ENCODE measurements at places on chromosomes 1 and 21.
A peak's percentile ranks its signal among the peaks of the same experiment; 100 is the strongest.

DNA sequence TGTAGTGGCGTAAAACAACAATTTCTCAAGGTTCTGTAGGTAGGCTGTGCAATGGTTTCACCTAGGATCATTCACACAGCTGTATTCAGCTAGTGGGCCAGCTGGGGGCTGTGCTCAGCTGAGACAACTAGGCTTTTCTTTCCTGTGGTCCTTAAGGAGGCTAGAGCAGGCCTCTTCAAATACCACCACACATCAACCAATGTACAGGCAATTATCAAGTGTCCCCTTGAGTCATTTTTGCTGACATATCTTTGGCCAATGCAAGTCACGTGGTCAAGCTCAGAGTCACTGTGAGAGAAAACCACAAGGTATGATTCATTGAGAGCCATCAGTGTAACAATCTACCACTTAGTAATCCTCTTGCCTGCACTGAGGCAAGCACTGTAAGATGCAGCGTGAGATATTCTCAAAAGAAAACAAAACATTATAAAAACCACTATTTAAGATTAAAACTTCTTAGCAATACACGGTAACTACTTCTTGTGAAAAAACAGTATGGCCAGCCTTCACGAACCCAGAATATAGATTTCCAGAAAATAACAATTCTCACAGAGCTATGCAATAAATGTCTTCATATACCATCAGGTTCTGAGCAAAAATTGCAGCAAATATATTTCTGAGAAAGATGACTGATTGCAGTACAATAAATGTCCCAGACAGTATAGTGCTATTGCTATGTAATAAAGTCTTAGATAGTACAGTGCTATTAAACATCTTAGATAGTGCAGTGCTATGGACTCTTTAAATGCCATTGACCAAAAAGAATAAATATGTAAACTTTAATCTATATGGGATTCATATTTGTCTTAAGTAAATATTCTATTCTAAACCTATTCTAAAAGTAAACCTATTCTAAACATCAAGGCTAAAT is 55.3 kb downstream of the NME7 start:
- H3K4me3 ChIP-seq, result no peak overlapping the region
- H3K36me3 ChIP-seq, result peaks cover 5% of the 10 kb centered on the region
- no peaks in the 10 kb centered on the region for H3K27me3 ChIP-seq
- DNase-seq, result peak; percentile 71
- no peak overlapping the region for H3K27ac ChIP-seq

DNA sequence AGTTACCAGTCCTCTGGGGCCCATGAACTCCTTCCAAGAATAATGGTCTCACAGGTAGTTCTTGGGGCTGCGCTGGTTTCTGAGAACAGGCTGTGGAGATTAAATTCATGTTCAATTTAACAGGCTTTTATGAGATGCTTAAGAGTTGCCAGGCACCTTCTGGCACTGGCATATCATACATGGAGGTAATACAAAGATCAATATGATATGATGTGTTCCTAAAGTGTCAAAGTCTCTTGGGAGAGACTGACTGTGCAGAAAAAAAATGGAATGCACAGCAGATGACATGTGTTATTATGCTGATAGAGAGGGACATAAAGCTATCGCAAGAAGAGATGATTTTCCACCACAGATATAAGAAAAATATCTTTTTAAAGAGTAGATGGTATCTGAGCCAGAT is 6.8 kb downstream of the CYP2J2 start:
- no peak for DNase-seq
- H3K27ac ChIP-seq, result no peak overlapping the region
- H3K4me1 ChIP-seq, result no peaks in the 10 kb centered on the region
- H3K4me3 ChIP-seq, result no peak overlapping the region
- H3K27me3 ChIP-seq, result no peaks in the 10 kb centered on the region

DNA sequence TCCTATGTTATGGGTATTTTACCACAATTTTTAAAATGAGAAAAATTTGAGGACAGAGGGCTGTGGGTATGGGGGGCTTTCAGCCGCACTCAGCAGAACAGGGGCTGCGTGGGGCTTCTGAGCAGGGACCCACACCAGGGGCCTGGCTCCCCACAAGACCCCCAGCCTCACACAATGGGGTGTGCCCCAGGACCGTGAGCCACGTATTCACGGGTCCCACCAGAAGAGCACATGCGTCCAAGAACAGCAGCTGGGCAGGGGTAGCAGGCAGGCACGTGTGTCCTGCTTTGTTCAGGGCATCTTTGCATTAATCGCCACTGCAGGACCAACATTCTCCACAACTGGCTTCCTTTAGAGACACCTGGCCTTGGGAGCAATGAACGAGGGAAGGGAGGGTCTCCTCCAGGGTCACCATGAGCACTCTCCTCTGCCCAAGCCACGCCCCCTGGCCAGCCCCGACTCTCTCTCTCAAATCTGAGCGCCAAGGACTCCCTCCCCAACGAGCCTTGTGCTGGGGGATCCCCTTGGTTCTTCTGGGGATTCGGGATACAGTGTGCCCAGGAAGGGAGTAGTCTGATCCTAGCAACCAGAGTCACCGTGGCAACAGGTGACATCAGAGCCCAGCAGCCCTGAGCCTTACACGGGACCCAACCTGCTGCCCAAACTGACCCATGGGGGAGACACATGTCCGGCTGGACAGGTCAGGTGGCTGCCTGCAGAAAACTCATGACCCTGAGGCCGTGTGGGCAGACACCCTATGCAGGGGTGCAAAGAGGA is 7.4 kb upstream of the ARF1 start:
- DNase-seq, result no peak
- H3K27me3 ChIP-seq, result no peaks in the 10 kb centered on the region
- no peaks in the 10 kb centered on the region for H3K36me3 ChIP-seq

DNA sequence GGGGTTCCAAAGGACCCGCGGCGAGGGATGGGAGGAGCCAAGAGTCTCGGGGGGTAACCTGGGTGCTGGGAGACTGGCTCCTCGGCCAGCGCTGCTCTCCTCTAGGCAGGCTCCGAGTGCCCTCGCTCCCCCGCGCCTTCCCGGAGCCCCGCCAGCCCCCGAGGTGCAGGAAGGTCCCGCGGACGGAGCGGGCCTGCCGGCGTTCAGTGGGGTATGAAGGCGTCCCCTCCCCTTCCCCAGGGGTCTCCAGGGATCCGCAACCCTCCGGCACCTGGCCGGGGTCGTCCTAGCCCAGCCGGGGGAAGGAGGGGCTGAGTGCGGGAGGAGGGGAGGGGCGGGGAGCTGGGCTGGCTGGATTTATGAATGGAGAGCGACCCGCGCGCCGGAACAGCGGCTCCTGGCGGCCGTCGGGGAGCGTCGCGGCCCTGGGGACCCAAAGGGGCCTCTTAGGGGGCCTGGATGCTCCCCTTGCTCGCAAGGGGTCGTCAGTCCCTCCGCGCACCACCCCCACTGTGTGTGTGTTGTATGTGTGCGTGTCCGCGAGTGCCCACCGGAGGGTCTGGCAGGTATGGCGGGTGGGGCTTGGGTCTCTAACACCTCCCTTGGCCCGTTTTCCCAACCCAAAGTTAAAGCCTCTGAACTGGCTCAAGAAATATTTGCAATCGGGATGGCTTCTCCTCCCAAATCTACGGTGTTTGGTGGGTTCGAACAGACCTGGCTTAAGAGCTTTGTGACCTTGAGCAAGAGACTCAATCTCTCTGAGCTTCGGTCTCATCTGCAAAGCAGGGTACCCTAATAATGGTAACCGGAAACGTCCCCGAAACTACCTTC is 642 bp downstream of the HCRTR1 start:
- no peak for DNase-seq
- H3K36me3 ChIP-seq, result no peaks in the 10 kb centered on the region
- no peak overlapping the region for H3K27ac ChIP-seq
- peaks cover 13% of the 10 kb centered on the region for H3K27me3 ChIP-seq
- peak overlapping the region; percentile 36 for H3K4me3 ChIP-seq

DNA sequence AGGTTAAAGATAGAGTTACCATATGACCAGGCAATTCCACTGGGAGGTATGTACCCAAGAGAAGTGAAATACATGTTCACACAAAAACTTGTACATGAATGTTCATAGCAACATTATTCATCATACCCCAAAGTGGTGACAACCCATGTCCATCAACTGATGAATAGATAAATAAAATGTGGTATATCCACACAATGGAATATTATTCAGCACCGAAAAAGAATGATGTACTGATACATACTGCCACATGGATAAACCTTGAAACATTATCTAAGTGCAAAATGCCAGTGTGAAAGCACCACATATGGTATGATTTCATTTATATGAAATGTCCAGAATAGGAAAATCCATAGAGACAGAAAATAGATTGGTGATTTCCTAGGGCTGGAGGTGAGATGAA is 53.4 kb upstream of the PAXBP1 start:
- H3K4me3 ChIP-seq, result no peak overlapping the region
- no peaks in the 10 kb centered on the region for H3K36me3 ChIP-seq
- DNase-seq, result no peak
- H3K27ac ChIP-seq, result no peak overlapping the region
- H3K27me3 ChIP-seq, result no peaks in the 10 kb centered on the region
- H3K4me1 ChIP-seq, result no peaks in the 10 kb centered on the region

- H3K27ac ChIP-seq, result no peak overlapping the region
- H3K27me3 ChIP-seq, result no peaks in the 10 kb centered on the region
- no peaks in the 10 kb centered on the region for H3K36me3 ChIP-seq
- H3K4me1 ChIP-seq, result no peaks in the 10 kb centered on the region
- no peak for DNase-seq
Observed at GRCh38 chr1:43238085-43238484, 31.7 kb upstream of the TMEM125 start.

GRCh38 chr1:244969355-244970235 is 105.3 kb upstream of the HNRNPU start:
- H3K4me3 ChIP-seq, result peak overlapping the region; percentile 53
- H3K36me3 ChIP-seq, result no peaks in the 10 kb centered on the region
- peak overlapping the region; percentile 87 for H3K27ac ChIP-seq

- H3K27ac ChIP-seq, result no peak overlapping the region
- no peak for DNase-seq
- H3K4me3 ChIP-seq, result no peak overlapping the region
- H3K4me1 ChIP-seq, result no peaks in the 10 kb centered on the region
- H3K27me3 ChIP-seq, result no peaks in the 10 kb centered on the region
Observed at GRCh38 chr1:115261496-115261895, 76.6 kb downstream of the NGF start.

DNA sequence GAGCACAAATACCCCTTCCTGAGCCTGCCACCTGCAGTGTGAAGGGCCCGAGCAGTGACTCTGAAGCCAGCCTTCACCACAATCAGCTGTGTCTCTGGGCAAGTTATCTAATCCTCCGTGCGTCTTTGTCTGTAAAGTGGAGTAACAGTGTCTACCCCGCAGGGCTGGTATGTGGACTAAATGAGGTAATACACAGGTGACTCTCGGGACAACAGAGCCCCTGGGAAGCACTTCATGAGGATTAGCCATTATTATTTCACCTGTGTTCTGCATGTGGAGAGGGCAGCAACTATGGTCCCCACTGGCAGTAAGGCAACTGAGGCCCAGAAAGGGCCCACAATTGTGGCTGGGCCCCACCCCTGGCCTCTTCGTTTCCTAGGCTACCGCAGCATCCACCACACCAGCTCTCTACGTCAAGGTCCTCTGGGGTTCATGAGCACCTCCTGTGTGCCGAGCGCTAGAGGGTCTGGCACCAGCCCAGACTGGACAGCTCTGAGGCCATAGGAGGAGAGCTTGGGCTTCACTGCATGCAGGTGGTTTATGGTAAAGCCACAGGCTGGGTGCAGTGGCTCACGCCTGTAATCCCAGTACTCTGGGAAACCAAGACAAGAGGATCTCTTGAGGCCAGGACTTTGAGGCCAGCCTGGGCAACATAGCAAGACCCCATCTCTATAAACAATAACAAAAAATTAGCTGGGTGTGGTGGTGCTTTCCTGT is 41.3 kb upstream of the LRP8 start:
- no peaks in the 10 kb centered on the region for H3K36me3 ChIP-seq
- peak; percentile 23 for DNase-seq
- H3K27me3 ChIP-seq, result no peaks in the 10 kb centered on the region
- H3K4me3 ChIP-seq, result no peak overlapping the region
- no peaks in the 10 kb centered on the region for H3K4me1 ChIP-seq
- no peak overlapping the region for H3K27ac ChIP-seq

- H3K4me1 ChIP-seq, result peaks cover 22% of the 10 kb centered on the region
- no peak overlapping the region for H3K27ac ChIP-seq
- no peaks in the 10 kb centered on the region for H3K27me3 ChIP-seq
- H3K4me3 ChIP-seq, result no peak overlapping the region
Observed at GRCh38 chr1:21941370-21941769, 4.3 kb upstream of the HSPG2 start.

DNA sequence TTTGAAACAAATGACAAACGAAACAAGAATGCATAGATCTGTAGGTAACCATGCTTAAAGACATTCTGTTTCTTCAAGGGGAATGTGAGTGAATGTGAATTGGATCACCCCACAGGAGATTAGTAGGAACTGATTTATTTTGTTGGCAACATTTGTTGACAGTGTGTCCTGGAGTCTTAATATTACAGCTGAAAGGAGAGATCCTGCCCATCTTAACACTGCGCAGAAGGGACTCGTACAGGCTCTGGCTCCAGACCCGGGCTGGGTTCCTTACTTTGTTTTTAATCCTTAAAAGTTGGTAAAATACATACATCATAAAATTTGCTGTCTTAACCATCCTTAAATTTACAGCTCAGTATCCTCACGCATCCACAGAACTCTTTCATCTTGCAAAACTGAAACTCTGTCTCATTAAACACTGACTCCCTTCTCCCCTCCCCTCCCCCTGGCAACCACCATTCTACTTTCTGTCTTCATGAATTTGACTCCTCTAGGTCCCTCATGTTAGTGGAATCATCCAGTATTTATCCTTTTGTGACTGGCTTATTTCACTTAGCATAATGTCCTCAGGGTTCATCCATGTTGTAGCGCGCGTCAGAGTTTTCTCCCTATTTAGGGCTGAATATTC is 74.1 kb downstream of the GALNT2 start:
- H3K36me3 ChIP-seq, result no peaks in the 10 kb centered on the region
- H3K27ac ChIP-seq, result peak overlapping the region; percentile 64
- no peak overlapping the region for H3K4me3 ChIP-seq
- no peaks in the 10 kb centered on the region for H3K27me3 ChIP-seq
- H3K4me1 ChIP-seq, result peaks cover 7% of the 10 kb centered on the region
- DNase-seq, result no peak

- DNase-seq, result no peak
- no peaks in the 10 kb centered on the region for H3K36me3 ChIP-seq
- no peaks in the 10 kb centered on the region for H3K27me3 ChIP-seq
- H3K27ac ChIP-seq, result no peak overlapping the region
Observed at GRCh38 chr1:91701472-91701869, 184.5 kb downstream of the TGFBR3 start.

DNA sequence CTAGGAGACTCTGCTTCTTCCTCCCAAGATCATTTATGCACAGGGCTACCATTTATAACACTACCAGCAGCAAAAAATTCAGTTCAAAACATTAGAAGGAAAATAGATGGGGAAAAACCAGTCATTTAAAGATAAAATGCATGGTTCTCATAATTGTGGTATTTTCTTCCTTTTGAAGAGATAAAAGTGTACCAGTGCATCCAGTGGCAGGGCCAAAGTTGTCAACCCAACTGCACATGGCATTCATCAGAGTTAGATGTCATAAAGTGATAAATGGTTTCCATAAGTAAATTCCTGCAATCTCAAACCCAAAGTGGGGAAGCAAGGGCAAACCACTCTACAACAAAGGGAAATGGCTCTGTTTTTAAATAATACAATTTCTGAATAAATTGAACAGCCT is 119.1 kb upstream of the DMRTA2 start:
- no peak overlapping the region for H3K4me3 ChIP-seq
- 0 out of 2 replicates have a peak, but pooled peaks cover 3% of the 10 kb centered on the region for H3K36me3 ChIP-seq
- H3K4me1 ChIP-seq, result no peaks in the 10 kb centered on the region
- no peaks in the 10 kb centered on the region for H3K27me3 ChIP-seq
- H3K27ac ChIP-seq, result no peak overlapping the region

- no peaks in the 10 kb centered on the region for H3K36me3 ChIP-seq
- H3K4me3 ChIP-seq, result no peak overlapping the region
- no peaks in the 10 kb centered on the region for H3K27me3 ChIP-seq
- H3K4me1 ChIP-seq, result no peaks in the 10 kb centered on the region
Observed at GRCh38 chr1:92424381-92424780, 62.3 kb downstream of the GFI1 start.

Data from RWPE2 (cell line).